Right renal cortex interstitium (tissue), 3 donors: ENCODE measurements at places on chromosomes 13 and 19. TPM values are rescaled to one million over a fixed set of nuclear protein-coding genes. Genes with fewer than 3 reads are reported as not detected.

IGFL2 gene
- polyA plus RNA-seq = not detected

NLRP11 gene
- polyA plus RNA-seq = 0.15 TPM

PDX1 gene
- polyA plus RNA-seq = not detected

DNA sequence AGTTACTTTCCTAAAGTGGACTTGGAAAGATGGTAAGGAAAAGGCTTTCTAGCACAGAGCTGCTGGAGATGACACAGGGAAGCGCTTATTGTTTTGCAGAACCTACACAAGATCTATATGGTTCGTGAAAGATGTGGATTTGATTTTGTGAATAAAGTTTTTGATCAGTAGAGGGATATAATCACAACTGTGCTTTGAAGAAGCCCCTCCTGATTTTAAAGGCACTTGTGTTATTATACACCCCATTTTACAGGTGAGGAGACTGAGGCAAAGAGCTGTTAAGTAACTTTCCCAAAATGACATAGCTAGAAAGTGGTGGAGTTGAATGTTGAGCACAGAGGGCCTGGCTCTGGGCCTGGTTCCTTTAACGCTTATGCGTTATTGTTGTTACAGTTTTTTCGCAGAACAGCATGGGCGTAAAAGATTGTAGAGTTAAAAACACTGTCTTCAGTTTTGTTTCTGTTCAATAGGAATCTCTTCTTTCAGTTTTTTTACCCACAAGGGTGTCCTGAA is 1.4 kb downstream of the TDRD3 start:
- no peak for DNase-seq

- no peak for DNase-seq
These were observed 178.9 kb downstream of the UGGT2 start for GRCh38 chr13:95874286-95874685.

DNA sequence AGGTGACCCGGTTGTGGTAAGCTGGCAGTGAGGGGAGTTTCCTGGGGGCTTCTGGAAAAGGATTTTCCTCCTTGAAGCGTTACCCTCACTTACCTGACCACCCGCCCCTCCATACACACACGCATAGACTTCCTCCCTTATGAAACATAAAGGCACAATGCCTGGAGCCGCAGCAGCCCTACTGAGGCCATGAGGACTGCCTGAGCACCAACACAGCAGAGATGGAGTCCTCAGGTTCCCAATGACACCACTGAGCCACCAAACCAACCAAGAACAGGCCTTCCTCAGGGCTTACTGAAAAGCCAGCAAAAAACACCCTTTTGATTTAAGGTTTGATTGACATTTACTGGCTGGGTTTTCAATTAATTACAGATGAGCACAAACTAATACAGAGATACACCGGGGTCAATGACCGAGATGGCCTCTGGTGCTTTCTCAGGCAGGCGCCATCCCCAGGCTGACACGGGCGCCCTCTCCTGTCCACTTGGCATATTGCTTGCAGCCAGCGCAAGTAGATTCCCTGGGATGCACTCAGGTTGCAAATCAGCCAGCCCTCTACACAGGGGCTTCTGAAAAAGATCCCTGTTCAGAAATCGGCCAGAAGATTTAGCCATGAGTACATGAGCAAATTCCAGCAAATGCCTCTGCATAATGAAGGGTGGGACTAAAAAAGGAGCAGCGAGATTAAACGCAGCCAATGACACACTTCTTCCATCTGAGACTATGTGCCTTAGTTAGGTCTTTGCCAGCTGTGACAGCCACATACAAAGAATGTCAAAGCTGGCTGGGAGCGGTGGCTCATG is 14.8 kb downstream of the OPA3 start:
- DNase-seq = no peak

DNA sequence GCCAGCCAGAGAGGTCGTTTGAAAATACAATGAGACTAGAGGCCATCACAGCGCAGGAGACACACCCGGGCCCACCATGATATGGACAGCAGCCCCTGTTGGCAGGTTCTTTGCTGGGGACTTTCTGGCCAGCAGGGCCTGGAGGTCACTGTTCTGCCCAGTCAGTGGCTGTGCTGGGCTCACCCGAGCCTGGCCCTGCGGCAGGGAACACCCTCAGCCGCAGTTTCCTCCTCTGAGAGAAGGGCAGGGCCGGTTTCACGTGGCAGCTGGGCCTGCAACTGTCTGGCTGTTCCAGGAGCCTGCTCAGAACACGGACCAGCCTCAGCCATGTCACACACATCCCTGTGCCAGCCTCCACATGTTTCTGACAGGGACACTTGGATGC is 39.4 kb downstream of the ADPRHL1 start:
- no peak for DNase-seq

DNA sequence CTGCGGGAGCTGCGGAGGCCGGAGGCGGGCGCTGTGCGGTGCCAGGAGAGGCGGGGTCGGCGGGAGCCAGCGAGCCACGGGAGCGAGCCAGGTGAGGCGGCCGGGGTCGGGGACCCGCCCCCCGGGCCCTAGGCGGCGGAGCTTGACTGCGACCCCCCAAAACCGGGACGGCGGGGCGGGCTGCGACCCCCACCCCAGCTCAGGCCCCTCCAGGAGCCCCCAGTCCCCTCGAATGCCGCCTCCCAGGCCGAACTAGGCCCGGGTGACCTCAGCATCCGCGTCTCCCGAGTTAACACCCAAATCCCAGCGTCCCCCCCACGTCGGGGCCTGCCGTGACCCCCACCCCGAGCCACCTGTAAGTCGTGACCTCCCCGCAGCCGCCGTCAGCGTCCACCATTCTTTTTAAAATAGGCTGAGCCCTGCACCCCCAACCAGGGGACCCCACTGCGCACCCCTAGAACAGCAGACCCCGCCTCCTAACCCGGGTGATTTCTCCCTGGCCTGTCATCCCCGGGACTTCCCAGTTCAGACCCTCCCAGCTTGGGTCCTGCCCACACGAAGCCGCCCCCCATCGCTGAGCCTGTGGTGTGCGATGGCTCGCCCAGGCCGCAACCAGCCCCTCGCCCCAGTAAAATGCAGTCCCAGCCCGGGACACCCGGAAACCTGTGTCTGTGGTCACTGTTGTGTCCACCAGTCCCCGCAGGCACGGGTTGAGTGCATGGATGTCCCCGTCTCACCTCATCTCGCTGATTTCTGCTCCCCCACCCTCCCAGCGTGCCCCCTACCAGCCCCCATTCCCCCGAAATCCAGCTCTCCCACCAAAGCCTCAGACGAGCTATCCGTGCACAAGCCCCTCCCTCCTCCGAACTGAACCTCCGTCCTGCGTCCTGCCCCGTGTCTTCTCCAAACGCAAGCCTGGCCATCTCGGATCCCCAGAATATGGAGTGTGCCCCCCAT is 551 bp downstream of the FZR1 start:
- no peak for DNase-seq
